Activated T-helper 2 cell treated with anti-CD3 and anti-CD28 coated beads, Interferon-gamma antibody, Interleukin-2, Interleukin-4, amounts not matched to agents 10 μg/mL and 5 μg/mL and 100 μg/mL, durations not matched to agents 14 hours and 24 hours and 36 hours (primary cell): ENCODE measurements at places on chromosomes 11 and 22.

DNA sequence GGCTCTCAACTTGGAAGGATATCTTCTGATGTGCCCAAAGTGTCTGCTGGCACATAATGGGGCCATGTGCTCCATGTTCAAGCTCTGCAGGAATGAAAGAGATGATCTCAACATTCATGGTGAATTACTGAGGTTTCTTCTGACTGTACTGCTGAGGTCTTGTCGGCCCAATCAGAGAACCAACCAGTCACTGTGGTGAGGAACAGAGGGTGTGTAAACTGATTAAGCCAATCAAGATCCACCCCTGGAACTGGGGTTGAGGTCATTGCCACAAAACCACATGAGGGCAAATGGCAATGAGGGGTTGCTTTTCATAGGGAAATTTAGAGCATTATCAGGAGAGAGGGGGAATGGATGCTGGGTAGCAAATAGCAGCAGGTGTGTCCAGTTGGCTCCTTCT lies 152.3 kb upstream of the RAG2 start:
- DNase-seq = no peak

- no peak for DNase-seq
These were observed 539.2 kb downstream of the NTM start for GRCh38 chr11:131909426-131910177.

DNA sequence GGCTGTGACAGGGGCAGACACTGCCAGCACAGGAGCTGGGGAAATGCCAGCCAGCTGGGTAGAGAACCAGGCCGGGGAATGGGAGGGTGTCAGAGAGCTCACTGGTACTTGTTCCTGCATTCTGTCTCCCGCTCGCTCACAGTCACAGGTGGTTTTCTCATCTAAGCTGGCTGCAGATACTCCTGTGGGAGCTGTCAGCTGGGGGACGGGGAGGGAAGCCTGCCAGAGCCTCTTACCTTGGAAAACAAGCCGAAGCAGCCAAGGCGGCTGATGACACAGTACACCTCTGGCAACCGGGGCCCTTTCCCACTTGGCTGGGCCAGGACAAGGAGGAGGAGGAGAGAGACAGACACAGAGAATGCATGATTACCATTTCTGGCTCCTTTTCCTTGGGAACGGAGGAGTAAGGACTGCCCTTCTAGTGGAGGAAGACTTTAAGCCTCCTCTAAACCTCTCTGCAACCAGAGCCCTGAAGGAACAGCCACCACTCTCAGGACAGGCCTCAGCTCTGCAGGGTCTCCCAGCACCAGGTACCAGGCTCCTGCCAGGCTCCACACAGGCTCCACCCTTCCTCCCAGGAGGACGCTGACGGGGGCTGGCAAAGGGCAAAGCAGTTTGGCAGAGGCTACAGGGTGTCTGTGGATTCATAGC lies 25.1 kb downstream of the RPL27A start:
- no peak for DNase-seq

GRCh38 chr11:79697905-79698304 lies 257.1 kb upstream of the TENM4 start:
- no peak for DNase-seq
